NCI-H2227 treated with DMSO at 0.1 percent for 48 hours (cell line): ENCODE measurements at places on chromosomes 7 and 10.

DNA sequence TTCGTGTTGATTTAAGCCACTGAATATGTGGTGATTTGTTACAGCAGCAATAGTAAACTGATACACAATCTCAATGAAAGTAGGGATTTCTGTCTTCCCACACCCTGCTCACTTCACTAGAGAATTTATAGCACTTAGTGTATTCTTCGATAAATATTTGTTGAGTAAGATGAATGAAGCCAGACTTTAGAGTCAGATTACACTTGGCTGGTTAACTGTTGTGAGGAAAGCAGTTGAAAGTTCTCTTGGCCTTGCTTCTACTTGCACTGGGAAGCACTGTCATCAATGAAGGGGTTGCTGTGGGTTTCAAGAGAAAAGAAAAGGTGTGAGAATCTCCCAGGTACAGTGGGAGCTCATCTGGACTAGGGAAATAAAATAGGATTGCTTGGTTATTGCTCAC lies 82.1 kb upstream of the IGFBP3 start:
- DNase-seq: no peak

DNA sequence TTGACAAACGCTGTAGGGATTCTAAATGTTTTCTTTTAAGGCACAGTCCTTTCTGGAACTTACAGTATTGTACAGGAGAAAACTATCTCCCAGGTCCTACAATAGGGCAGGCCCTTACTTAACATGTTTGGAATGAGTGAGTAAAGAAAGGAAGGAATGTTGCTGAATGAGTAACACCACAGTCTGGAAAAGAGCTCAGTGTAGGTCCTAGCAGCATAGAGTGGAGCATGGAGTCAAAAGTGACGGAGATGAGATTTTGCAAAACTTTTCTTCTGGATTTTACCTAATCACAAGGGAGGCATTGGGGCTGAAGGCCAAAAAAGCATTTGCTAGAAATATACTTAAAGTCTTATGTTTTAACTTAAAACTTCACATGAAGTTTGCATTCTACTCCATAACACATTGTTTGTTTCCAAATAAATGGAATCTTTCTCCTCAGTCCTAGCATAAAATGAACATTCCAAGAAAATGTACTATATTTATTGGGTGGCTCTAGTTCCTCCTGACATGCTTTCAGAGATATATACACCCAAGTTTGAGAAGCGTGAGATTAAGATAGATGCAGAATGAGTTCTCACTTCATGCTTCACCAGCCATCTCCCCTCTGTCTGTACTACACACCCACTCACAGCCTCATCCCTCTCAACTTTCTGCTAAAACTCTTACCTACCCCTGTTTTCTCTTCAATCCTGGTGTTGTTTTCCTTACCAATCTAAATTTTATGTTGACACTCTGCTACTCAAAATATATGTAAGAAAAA lies 20.2 kb upstream of the ADD3 start:
- DNase-seq: no peak

DNA sequence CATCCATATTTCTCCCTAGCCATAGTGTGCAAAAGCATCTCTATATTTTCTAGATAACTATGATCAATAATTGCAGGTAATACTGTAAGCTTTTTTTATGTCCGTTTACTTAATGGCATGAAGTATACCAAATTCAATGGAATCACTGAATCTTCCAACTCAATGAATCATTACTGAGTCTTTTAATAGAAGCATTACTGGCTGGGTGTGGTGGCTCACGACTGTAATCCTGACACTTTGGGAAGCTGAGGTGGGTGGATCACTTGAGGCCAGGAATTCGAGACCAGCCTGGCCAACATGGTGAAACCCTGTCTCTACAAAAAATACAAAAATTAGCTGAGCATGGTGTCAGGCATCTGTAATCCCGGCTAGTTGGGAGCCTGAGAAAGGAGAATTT lies 372.5 kb downstream of the BMPER start:
- DNase-seq: no peak

GRCh38 chr10:49286686-49287085 lies 12.3 kb upstream of the C10orf71 start:
- DNase-seq: no peak
